Uterus (tissue), 4 donors: ENCODE measurements at places on chromosomes 3 and 15. TPM values are rescaled to one million over a fixed set of nuclear protein-coding genes. Genes with fewer than 3 reads are reported as not detected.

- no peak for DNase-seq
Measured at GRCh38 chr15:62528505-62528904, 363.4 kb upstream of the C2CD4B start.

DNA sequence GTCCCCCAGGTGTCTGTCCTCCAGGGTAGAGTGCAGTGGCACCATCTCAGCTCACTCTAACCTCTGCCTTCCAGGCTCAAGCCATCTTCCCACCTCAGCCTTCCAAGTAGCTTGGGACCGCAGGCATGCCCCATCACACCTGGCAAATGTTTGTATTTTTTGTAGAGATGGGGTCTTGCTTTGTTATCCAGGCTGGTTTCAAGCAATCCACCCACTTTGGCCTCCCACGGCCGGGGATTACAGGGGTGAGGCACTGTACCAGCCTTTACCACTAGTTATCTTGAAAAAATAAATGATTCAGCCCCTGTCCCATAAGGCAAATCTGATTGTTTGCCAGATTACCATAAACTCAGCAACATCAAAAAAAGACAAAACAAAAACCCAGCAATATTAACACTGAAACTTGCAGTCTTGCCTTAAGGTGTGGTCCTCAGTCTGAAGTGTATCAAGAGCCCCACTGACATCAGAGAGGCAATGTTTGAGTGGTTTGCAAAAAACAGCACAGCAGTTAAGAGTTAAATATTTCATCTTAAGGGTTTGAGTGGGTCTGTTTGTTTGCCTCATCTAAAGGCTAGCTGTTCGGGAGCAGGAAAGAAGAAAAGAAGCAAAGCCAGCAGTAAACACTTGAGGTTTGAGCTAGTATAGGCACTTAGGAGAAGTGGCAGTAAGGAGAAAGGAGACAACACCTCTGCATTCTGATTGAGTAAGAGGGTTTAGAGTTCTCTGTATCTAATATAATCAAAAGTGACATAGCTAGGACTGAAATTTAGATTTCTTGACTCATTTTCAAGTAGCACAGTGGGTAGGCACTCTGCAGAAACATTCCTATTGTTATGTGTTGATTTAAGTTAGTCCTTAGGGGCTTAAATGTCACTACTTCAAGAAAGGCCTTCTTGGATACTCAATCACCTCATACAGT, 26.3 kb upstream of the EDEM1 start:
- no peak for DNase-seq

DNA sequence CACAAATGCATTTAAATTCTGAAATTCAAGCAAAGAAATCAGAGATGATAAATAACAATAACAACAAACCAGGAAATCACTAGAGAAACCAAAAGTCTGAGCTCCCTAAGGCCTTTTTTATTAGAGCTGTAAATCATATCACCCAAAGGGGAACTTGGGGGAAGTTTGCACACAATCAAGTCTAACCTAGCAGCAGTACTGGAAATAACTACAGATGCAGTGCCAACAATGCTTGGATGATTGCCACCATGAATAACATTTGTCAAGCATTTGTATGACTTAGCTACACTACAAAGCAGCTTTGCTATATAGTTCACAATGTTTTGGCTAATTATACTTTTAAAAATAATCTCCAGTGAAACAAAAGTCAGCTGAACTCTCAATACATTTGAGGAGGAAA, 27.8 kb downstream of the SHQ1 start:
- peak; percentile 71 for DNase-seq

The EXD1 gene
- not detected for total RNA-seq

The GOLGA6L6 gene
- total RNA-seq = not detected

The GP5 gene
- total RNA-seq = 0.24 TPM

GRCh38 chr15:94097552-94097951, 133.8 kb upstream of the MCTP2 start:
- DNase-seq = no peak

The PLOD2 gene
- total RNA-seq = 61.4 TPM
